NCI-H1694 (cell line): ENCODE measurements at places on chromosomes 1 and 21.

DNA sequence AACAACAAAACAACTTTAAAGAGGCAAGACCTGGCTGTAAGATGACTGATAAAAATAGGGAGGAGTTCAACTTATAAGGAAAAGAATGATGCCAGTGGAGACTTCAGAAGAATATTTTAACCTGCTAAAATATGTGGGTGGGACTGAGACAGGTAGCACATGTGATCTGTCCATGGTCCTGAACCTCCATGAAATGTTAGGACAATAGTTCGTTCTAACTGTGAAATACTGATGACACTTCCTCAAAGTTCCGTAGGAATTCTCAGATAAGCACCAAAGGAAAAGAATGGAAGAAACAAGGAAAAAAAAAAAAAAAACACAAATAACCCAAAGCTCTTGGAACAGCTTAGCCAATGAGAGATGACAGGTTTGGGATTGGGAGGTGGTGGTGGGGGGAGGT lies 44.7 kb downstream of the CDC42BPA start:
- DNase-seq: no peak

DNA sequence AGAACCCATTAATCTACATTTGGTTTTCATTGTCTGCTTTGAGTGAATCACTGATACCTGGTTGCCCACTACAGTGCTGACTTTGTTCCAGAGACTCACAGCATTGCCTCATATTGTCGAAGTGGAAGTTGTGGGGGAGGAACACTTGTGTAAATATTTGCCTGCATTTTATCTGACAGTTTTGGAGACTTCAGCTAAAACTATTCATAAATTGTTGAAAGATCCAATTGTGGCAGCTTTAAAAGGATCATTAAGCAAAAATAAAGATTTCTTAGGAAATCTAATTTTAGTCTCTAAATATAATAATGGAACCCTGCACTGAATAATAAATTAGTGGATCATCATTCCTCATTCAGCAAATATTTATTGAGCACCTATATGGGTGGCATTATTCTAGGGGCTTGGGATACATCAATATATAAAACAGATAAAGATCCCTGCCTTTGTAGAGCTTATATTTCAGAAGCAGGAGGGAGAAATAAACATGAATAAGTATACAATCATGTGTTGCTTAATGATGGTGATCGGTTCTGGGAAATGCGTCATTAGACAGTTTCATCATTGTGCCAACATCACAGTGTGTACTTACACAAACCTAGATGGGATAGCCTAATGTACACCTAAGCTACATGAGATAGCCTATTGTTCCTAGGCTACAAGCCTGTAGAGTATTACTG lies 73.5 kb downstream of the OSBPL9 start:
- DNase-seq: no peak

- no peak for DNase-seq
Observed at GRCh38 chr1:29119121-29119929, 4.4 kb downstream of the TMEM200B start.

DNA sequence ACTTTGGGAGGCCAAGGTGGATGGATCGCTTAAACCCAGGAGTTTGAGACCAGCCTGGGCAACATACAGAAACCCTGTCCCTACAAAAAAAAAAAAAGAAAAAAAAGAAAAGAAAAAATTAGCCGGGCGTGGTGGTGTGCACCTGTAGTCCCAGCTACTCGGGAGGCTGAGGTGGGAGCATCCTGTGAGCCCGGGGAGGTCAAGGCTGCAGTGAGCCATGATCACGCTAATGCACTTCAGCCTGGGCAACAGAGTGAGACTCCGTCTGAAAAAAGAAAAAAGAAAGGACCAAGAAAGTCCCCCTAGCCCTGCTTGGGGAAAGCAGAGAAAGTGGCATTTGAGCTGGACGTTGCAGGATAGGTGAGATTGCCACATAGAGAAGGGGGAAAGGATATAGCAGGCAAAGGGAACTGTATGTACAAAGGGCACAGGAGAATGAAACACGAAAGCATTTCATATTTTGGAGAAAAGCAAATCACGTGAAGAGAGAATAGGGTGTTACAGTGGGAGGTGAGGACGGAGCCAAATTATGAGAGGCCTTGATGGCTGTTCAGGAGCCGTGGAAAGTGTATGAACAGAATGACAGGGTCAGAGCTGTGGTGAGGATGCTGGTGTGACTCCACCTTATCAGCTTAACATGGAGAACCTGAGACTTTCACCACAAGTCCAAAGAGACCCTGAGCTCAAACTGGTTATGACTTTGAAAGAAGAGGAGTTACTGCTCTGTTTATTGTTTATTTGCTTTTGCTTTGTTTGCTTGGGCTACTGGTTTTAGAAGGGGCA lies 19.5 kb upstream of the LRIG2 start:
- DNase-seq: no peak

DNA sequence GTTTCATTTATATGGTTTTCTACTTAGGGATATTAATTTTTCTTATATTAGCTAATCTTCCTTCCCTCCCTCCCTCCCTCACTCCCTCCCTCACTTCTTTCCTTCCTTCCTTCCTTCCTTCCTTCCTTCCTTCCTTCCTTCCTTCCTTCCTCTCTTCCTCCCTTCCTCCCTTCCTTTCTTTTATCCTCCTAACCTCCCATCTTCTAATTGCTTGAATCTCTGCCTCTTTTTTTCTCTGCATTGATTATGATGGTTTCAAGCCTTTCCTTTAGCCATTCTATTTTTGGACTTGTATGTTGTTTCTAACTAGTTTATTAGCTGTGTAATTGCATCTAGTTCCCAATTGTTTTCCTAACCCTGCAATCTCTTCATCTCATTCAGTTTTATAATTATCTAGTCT lies 17.0 kb upstream of the PKP1 start:
- no peak for DNase-seq

- no peak for DNase-seq
Observed at GRCh38 chr1:110007046-110007830, 22.7 kb downstream of the AHCYL1 start.

DNA sequence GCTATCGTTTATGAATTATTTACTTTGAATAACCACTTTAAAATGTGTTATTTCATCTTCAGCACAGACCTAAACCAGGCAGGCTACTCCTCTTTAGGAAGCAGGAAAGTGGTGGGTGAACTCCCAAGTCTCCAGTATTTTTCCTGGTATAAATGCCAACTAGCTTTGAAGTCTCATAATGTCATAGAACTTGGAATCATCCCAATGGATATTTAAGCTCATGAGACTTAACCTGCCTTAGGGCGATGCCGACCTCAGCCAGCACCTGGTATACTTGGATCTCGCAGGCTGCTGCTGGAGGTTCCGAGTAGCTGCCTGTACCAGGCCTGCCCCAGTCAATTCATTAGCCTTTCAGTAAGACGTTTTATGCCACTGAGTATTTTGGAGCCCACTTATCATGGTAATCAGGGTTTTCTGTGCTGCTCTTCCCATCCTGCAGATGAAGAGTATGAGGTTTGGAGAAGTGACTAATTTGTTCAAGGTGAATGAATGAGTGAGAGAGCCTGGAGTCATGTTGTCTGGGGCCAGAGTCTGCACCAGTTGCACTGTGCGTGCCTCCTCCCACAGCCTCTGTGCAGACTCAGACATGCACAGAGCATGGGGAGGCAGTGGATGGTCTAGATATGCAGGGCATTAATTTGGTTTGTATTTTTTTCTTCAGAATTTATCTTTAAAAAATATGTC lies 34.9 kb downstream of the VANGL1 start:
- DNase-seq: no peak

GRCh38 chr1:114320586-114320985 lies 166.9 kb upstream of the SYT6 start:
- DNase-seq: no peak

GRCh38 chr1:7450838-7451237 lies 320.3 kb upstream of the VAMP3 start:
- no peak for DNase-seq
